ENCODE measurements at places on chromosomes 2 and 18. TPM values are rescaled to one million over a fixed set of nuclear protein-coding genes. Genes with fewer than 3 reads are reported as not detected.

DNA sequence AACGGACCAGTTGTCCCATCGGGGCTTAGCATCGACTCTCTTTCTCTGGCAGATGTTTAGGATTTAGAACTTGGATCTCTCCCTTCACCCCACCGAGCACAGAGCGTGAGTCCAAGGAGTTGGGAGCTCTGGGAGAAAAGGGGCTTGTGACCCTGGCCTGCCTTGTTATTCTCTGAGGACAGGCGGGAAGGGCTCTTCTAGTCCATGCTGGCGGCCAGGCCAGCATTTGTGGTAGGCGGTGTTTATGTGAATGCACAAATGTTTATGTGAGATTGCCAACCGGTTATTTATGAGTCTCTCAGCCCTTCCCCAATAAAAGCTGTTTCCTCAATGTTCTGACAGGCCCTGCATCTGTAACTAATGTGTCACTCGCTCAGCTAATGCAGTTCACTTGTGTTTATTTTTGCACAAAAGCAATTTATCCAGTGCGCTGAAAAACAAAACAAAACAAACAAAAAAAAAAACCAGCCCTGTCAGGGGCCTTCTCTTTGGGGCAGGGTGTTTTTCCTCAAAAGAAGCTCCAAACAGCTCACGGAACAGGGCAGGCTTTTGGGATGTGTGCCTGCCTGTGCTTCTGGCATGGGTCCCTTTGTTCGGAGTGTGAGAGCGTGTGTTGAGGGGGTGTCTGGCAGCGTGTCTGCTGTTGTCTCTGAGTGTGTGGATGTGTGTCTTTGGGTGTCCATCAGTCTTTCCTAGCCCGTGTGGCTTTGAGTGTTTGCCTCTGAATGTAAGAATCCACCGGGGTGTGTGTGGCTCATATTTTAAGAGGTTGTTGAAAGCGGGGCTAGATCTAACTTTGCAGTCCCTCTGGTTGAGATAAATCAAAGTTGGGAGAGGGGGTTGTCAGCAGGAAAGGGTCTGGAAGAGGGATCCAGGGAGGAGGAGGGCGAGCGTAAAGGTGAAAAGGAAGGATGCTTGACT lies 52.8 kb upstream of the HAAO start:
- no peak for DNase-seq

GRCh38 chr18:8088626-8089025 lies 520.6 kb upstream of the RAB12 start:
- no peak for DNase-seq

- no peak for DNase-seq
Measured at GRCh38 chr2:37892436-37893114, 32.5 kb upstream of the RMDN2 start.

DNA sequence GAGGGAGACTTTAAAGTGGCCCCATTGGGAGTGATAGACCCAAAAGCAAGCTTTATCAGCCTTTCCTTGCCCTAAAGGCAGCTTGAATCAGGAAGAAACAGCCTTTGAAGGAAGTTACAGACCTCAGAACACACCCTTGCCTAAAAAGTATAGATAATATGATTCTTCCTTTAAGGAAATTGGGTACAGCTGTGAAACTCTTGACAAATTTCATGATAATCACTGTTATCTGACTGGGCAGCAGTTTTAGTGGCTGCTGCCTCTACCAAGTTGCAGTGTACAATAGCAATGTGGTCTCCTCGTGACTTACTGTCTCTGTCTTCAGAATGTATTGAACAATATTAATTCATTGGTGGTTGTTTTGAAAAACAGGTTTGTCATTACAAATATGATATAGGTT lies 16.7 kb downstream of the HOXD1 start:
- DNase-seq = no peak

DNA sequence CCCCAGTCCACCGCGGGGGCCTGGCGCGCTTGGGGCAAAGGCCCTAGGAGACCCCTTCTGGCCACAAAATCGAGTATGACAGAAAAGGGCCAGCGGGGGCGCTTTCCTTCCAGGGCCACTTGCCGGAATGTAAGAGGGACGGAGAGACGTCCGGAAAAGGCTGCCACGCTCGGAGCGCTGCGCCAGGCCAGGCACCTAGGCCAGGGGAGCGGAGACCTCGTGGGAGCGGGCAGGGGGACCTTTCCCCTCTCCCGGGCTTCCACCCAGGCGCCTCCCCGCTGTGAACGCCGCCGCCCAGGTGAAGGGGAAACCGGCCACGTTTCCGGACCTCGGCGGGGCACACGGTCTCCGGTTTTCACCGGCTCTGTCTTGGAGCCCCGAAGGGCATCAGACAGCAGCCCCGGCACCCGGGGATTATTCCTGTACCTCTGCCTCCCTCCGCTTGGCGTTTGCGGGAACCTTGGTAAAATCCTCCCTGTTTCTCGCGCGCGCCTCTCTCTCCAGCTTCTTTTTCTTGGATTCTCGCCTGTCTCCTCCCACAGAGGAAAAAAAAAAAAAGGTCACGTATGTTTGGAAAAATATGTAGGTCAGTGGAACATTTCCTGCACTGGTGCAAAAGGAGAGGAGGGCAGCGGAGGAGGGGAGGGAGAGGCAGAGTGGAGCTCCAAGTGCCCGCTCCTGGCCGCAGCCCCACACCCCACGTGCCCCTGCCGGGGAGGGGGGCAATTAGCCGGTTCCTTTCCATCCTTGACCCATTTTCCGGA lies 1.2 kb upstream of the NPAS2 start:
- DNase-seq = peak; percentile 29

- no peak for DNase-seq
Measured at GRCh38 chr18:74303936-74304335, 11.7 kb upstream of the C18orf63 start.

GRCh38 chr2:236393101-236393500 lies 128.9 kb upstream of the ASB18 start:
- no peak for DNase-seq

DNA sequence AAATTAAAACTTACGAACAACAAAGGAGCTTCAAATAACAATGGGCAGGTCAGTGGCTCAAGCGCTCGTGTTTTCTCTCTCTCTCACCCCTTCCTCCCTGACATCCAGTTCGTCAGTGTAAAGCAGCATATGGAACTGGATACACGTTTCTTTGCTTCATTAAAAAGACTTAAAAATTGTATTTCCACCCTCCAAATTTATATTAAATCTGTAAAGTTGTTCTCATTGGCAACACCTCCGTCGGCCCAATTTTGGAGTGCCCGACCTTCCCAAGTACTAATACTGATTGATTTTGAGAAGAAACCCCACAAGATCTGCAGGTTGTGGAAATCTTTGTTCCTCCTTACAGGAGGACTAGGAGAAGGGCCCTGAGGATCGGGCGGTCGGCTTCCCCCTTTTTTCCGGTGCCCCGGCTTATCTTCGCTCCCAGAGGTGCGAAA lies 2.2 kb downstream of the TBR1 start:
- DNase-seq = no peak

GRCh38 chr2:128641421-128642080 lies 322.9 kb upstream of the HS6ST1 start:
- no peak for DNase-seq

GRCh38 chr2:144081272-144081671 lies 438.6 kb downstream of the ZEB2 start:
- no peak for DNase-seq

DNA sequence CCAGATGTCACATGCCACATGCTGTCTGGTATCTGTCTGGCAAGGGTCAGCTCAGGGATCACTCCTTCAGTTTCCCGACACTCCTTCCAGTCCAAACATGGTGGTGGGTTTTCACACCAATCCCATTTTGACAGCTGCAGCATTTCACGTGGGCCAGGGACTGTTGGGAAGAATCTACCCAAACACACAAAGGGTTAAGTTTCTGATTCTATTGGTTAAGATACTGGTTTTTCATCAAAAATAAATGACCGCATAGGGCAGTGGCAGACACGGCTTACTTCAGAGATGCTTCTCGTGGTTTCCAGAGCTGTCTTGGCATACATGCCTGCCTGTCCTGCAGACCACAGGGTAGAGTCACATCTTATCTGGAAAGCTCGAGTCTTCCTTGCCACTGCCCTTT lies 79.7 kb downstream of the PSMG2 start:
- no peak for DNase-seq

- DNase-seq = no peak
Measured at GRCh38 chr18:57523171-57523956, 63.1 kb downstream of the FECH start.

DNA sequence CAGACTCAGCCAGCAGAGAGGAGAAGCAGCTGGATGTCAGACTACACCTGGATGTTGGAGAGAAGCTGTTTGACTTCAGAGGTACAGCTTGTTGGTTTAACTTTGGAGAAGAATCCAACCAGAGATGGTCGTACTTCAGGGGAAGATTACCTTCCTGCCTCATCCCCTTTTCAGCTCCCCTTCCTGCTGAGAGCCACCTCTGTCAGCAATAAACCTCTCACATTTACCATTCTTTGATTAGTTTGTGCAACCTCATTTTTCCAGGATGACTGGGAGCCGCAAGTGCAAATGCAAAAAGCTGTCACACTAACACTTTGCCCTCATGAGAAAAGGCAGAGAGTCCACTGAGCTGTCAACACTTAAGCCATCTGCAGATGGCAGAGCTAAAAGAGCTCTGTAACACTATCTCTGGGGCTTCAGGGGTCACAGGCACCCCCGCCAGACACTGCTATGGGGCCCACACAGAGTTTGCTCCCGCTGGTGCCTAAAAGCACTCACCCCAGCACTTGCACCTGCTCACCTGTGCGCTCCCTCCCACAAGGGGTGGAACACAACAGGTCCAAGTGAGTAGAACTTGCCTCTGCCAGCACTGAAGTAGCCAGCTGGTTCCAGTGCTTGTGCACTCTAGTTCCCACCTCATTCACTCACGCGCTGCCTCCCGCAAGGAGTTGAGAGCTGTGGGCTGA lies 391.7 kb downstream of the METTL4 start:
- DNase-seq = no peak

DNA sequence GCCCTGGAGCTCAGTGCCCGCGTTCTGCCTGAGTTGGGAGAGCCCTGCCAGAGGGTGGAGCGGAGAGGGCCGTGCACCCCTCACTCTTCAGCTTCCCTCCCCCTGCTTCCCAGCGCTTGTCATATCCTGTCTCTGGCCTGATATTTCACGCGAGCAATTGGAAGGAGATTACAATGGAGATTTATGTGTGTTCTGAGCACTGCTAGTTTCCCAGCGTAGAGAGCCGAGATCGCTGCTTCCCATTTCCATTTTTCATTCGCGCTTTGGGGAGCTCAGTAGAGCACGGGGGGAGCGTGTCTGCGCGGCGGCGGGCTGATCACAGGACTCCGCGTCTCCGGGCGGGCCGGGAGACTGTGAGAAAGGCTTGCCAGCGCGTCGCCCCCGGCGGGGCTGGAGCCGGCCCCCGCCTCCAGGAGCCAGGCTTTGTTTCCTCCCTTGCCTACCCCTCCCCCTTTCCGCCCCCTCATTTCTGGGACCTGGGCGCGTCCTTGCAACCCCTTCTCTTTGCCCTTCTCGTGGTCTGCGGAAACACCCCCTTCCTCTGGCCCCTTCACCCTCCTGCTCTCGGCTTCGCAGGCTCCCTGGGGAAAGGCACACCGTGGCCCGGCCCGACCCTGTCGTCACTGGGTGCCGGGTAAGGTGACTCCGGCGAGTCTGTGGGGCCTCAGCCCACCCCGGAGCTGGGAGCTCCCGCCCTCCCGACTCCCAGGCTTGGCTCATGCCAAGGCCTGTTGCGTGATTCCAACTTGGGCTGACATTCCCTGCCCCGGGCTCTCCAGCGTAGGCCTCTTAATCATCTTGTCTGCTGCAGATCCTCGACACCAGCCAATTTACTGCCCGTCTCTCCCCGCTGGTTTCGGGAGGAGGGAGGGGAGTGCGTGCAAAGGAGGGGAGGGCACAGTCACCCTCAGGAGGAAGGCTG lies 5.8 kb downstream of the DLX2 start:
- no peak for DNase-seq

GRCh38 chr18:61883547-61883946 lies 9.3 kb downstream of the RNF152 start:
- no peak for DNase-seq

GRCh38 chr2:235146871-235147565 lies 195.2 kb downstream of the SH3BP4 start:
- no peak for DNase-seq

- no peak for DNase-seq
Measured at GRCh38 chr2:9811216-9811615, 32.1 kb upstream of the TAF1B start.

- DNase-seq = peak; percentile 80
Measured at GRCh38 chr2:9630117-9630735, 571 bp downstream of the YWHAQ start.

DNA sequence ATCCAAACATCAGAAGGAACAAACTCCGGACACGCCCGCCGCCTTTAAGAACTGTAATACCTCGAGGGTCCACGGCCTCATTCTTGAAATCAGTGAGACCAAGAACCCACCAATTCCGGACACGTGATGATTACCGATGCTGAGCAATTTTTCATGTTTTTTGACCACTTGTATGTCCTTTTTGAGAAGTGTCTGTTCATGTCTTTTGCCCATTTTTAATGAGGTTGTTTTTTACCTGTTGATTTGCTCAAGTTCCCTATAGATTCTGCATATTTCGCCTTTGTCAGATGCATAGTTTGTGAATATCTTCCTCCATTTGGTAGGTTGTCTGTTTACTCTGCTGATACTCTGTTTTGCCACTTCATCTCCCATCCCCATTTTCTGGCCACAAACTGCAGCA lies 150.4 kb downstream of the IRS1 start:
- DNase-seq = no peak

DNA sequence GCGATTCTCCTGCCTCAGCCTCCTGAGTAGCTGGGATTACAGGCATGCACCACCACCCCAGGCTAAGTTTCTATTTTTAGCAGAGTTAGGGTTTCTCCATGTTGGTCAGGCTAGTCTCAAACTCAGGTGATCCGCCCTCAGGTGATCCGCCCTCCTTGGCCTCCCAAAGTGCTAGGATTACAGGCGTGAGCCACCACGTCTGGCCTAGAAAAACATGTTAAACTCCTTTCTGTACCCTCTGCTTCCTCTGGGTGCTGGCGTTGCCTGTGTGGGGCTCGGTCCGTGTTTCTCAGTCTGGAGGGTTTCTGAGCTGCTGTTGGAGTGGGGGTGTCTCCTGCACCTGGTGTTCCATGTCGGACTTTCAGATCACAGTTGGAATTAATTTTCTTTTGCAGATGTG lies 17.9 kb downstream of the LDLRAD4 start:
- DNase-seq = no peak

- no peak for DNase-seq
Measured at GRCh38 chr2:183511154-183511553, 386.9 kb downstream of the NUP35 start.

DNA sequence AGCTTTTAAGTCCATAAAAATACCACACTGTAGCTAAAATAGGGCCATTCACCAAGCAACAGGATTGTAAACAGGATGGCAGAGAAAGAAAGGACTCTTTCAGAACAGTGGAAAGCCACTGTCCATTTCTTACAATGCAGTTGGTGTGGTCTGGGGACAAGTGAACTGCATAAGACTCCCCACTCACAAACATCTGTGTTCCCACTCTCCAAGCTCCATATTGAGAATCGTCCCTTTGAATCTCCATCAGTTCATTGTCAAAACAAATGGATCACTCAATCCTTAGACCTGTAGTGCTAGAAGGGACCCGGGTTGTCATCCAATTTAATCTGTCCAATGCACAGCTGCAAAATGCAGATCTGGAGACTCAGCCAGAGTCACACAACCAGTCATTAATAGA lies 347.4 kb upstream of the KLHL29 start:
- DNase-seq = no peak

CBLN2 gene
- not detected for total RNA-seq

TUBB8B gene
- total RNA-seq = not detected

L3MBTL4 gene
- total RNA-seq = 0.38 TPM

ESPNL gene
- not detected for total RNA-seq

PUS10 gene
- total RNA-seq = 9.7 TPM

RNF125 gene
- 11.8 TPM for total RNA-seq

RAB31 gene
- 0.70 TPM for total RNA-seq

RAB27B gene
- not detected for total RNA-seq

MBD5 gene
- 17.0 TPM for total RNA-seq

Measured in activated naive CD8-positive, alpha-beta T cell treated with anti-CD3 and anti-CD28 coated beads for 36 hours (primary cell).